ENCODE measurements at places on chromosomes 5 and 9.

DNA sequence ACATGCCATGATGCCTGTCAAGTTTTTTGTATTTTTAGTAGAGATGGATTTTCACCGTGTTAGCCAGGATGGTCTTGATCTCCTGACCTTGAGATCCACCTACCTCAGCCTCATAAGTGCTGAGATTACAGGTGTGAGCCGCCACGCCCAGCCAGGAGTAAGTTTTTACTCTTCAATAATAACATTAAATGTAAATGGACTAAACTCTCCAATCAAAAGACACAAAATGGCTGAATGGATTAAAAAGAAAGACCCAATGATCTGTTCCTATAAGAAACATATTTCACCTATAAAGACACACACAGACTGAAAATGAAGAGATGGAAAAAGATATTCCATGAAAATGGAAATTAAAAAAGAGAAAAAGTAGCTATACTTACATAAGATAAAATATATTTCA, 37.2 kb upstream of the ISOC1 start:
- DNase-seq = no peak

GRCh38 chr9:4207123-4207875, 92.6 kb downstream of the GLIS3 start:
- DNase-seq = no peak

DNA sequence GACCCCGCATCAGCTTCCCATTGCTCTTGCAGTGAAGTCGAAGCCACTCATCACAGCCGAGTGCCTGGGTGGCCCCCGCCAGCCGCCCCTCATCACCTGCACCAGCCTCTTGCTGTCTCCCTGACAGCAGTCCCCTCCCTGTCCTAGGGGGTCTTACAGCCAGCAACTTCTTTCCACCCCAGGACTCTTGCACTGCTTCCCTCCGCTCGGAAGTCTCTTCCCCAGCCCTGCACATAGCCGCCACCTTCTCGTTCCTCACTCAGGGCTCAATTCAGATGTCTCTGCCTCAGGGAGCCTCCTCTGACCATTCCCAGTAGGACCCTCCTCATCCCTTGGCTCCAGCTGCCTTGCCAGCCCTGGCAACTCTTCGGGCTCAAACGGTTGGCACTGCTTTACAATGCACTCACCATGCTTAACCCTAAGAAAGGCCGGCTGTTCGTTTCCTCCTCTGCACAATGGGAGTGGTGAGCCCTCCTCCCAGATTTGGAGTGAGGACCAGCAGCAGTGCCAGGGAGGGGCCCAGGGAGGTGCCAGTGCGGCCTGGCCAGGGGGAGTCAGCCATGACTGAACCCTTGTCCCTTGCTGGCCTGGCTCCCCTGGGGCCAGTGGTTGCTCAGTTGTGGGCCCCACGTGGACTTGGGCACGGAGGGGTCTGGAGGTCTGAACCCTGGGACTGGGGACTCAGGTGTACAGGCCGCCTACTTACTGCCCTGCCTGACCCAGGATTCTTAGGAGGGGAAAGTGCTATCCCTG, 6.1 kb downstream of the TCF7 start:
- no peak for DNase-seq

- no peak for DNase-seq
These were observed 581.0 kb upstream of the RORB start for GRCh38 chr9:73916016-73916673.

- no peak for DNase-seq
These were observed 9.8 kb upstream of the CPLX2 start for GRCh38 chr5:175861337-175862130.

- DNase-seq = no peak
These were observed 53.6 kb upstream of the EGFL7 start for GRCh38 chr9:136609160-136609475.

DNA sequence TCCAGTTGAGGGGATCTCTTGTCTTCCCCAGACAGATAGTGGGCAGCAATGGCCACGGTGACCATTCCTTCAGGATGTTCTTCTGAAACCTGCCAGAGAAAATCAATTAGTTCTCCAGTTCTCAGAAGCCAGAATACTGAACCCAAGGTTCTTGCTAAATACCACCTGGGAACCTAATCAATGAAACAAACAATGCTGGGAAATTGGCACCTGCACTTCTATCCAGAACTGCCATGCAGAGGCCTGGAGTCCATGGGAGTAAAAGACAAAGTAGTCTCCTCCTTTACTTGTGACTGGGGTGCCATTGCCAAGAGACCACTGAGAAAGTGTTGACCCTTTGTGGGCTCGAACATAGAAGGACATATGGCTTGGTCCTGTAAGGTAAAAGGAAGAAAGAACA, 45.7 kb downstream of the ERMP1 start:
- no peak for DNase-seq

DNA sequence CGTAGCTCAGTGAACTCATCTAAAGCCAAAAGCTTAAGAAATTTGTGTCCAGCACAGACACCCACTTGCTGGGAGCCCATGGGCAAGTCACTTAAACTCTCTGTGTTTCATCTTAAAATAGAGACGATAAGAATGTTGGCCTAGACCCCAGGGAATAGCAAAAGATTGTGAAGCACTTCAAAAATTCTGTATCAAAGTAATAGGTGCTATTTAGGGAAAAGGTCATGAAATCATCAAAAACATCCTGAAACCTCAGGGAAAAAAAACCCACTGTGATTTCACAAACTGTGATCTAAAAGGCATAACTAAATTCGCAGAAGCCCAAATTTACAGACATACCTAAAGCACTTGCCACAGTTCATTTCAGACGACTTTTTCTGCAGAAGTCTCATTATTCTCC, 278.3 kb downstream of the NR2F1-AS1 start:
- no peak for DNase-seq

DNA sequence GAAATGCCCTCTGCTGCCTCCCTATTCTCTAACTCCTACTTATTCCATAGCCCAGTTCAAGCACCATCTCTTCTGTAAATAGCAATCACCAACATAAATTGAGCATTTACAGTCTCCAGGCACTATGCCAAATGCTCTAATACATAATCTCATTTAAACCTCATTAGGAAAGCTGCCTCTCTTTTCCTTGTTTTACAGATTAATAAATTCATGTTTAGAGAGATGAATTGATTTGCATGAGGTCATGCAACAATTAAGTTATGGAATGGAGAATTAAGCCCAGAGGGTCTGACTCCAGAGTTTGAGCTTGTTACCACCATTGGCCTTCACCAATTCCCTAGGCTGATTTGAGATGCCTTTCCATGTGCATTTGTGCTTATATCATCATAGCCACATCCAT, 23.4 kb upstream of the RFX3 start:
- DNase-seq = no peak

DNA sequence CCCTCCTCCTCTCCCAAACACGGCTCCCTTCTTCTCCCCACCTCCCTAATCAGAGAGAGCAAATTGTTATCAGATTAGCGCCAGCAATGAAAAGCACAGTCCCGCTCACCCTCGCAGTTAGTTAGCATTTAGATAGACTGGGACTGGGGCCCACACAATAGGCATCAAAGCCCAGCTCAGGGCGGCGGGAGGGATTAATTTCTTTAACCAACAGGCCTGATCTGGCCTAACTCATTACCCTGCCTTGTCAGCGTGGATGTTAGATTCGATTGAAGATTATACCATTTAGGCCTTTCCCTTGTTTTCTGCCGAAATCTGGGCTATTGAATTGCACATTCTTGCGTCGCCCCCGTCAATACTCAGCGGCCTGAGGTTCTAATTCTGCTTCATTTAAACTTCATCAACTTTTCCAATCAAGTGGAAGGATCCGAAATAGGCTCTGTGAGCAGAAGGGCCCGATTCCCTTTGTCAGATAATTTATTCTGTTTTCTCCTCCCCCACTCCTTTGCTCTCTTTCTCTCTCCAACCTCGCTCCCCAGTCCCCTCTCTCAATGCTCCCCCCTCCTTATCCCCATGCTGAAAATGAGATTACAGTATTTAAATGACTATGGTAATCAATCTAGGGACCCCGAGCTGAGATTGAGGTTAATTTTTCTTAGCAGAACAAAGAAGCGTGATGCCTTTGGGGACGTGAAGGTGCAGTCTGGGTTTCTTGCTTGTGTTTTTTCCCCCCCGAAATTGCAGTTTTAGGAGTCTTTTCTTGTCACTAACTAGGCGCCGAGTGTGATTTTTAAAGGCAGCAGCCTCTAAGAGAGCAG, 15.1 kb downstream of the CFAP77 start:
- no peak for DNase-seq

DNA sequence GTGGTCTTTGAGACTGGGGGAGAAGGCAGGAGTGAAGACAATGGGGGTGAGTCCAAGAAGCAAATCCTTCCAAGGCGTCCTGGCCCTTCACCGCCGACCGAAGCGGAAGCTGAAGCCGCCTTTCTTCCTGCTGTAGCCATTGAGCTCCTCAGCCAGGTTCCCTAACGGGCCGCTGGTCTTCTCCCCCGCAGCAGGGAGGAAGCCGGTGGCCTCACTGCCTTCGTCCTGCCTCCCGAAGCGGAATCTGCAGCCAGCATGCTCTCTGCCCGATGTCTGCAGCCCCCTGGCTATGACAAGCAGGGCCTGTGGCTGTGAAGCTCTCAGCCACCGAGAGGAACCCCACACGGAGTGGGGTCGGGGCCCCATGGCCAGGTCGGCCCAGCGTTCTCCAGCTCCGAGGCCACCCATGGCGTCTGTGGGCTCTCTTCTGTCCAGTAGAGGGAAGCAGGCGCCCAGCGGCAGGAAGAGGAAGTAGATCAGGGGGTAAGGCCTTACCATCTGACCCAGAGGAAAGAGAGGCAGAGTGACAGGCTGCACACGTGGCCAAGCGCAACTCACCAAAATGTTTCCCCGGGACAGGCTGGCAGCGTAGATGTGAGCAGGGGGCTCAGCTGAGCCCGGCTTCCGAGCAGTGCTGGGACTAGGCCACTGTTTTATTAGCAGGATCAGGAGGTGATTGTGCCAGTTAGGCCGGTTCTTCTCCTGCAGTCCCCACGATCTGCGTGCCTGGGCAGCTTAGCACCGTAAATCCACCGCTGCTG, 3.1 kb downstream of the QRFP start:
- no peak for DNase-seq

- no peak for DNase-seq
These were observed 21.9 kb upstream of the CFAP95 start for GRCh38 chr9:69798744-69799143.

DNA sequence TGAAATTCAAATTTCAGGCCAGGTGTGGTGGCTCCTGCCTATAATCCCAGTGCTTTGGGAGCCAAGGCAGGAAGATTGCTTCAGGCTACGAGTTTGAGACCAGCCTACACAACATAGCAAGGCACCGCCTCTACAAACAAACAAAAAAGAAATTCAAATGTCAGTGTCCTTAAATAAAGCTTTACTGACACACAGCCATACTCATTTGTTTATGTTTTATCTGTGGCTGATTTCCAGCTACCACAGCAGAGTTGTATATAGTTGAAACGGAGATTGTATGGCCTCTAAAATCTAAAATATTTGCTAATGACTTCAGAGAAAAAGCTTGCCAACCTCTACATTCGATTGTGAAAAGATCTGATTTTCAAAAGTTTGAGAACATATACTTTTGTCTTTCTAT, 15.4 kb downstream of the SHLD3 start:
- DNase-seq = no peak

DNA sequence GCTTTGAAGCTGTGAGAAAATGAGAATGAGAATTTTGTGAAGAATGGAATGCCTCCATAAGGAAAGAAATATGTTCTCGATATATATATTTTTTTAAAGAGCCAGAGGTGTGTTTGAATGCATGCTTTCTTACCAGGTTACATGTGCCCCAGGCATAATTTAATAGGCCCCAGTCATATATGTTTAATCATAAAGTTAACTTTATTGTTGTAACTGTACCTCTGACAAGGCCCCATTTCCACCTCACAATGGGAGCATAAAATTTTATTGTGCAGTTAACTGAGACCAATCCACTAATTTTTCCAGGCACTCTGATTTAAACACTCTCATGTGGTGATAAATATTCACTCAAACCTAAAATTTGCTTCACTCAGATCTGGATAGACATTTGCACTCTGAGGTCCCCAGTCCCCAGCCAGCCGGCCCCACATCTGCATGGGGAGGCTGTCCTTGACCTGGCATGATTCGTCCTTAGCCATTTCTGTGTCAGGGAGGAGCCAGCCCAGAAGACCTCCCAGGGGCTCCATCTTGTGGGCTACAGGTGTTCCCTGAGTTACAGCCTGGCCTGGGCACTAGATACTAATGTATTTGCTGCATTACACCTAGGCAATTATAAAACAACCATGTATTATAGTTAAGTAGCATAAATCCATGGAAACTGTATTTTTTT, 245.8 kb downstream of the MTRR start:
- no peak for DNase-seq

DNA sequence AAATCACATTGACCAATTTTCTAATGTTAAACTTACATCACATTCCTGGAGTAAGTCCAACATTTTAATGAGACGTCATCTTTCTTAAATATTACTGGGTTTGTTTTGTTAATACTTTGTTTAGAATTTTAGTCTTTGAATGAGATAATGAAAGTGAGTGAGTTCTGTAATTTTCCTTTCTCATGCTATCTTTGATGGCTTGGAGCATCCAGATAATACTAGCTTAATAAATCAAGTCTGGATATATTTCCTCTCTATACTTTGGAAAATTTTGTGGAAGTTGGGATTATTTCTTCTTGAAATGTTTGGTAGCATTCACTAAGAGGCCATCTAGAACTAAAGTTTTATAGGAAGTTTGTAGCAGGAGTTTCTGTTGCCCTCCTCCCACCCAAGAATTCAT, 90.8 kb upstream of the IL7R start:
- DNase-seq = no peak

- DNase-seq = no peak
These were observed 147.8 kb downstream of the OXCT1 start for GRCh38 chr5:41722359-41722950.

GRCh38 chr9:35776018-35776417, 15.4 kb upstream of the NPR2 start:
- no peak for DNase-seq

DNA sequence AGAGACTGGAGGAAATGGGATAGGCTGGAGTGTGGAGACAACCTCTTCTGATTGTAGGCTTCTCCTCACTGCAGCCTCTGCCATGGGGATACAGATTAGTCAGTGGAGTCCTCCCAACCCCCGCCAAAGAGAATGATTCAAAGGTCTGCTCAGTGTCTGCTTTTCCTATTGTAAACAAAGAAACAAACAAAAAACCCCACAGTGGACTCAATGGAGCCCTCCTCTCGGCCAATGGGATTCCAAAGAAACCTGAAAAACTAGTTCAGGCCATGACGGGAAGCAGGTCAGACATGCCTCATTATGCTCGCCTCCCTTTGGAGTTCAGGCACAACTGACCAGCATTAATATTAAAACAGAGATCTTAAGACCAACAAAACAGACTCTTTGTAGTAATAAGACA, 85.8 kb downstream of the SEC61B start:
- DNase-seq = no peak

GRCh38 chr5:125336401-125336800, 590.0 kb upstream of the ZNF608 start:
- no peak for DNase-seq

- no peak for DNase-seq
These were observed 61.6 kb upstream of the SPRY4 start for GRCh38 chr5:142386137-142387023.
